Stimulated activated CD4-positive, alpha-beta T cell treated with anti-CD3 and anti-CD28 coated beads, Interleukin-15, amount 100 ng/mL, for 48 hours (primary cell): ENCODE measurements at places on chromosomes 6 and 20.

DNA sequence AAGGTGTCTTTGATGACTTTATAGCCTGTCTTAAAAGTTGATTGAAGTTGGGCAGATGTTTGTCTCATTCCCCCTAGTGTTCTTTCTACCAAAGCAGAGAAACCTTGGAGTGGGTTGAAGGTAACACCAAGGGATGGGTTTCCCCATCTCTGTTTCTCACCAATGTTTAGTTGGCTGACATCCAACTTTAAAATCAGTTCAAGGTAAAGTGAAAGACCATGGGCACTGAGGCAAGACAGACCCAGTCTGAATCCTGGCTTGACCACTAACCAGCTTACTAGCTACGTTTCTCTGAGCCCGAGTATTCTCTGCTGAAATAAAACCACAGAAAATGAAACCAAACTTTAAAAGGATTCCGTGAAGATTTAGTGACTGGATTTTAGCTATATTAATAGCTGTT, 258.9 kb downstream of the KIF16B start:
- no peak for DNase-seq

DNA sequence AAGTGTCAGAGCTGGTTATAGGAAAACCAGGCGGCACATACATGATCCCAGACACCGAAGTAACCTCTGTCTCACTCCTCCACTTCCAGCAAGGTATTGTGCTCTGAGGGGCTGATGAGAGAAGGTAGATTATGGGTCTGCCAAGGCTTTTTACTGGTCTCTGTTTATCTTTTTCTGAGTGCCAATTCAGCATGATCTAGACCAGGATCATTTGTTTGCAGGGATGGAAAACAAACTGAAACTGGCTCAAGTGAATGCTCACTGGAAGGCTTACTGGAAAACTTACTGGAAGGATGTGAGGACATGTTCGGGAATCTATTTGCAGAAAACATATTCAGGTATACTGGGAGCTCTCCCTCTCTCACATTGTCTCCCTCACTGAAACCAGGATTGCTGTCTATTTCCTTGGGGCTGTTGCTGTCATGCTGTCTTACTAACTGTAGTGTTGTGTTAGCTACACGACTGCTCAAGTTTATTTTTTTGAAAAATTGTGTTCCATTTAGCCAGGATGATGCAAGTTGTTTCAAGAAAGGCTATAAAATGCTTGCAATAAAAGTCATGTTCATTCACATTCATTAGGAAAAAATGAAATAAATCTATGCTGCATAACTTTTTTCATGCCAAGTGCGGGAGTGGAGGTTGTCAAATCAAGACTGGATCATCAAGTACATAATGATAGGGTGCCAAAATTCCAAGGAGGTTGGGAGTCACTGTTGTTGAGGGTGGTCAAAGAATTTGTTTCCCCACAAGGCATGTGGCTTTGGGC, 37.0 kb downstream of the KLHL31 start:
- DNase-seq: no peak

DNA sequence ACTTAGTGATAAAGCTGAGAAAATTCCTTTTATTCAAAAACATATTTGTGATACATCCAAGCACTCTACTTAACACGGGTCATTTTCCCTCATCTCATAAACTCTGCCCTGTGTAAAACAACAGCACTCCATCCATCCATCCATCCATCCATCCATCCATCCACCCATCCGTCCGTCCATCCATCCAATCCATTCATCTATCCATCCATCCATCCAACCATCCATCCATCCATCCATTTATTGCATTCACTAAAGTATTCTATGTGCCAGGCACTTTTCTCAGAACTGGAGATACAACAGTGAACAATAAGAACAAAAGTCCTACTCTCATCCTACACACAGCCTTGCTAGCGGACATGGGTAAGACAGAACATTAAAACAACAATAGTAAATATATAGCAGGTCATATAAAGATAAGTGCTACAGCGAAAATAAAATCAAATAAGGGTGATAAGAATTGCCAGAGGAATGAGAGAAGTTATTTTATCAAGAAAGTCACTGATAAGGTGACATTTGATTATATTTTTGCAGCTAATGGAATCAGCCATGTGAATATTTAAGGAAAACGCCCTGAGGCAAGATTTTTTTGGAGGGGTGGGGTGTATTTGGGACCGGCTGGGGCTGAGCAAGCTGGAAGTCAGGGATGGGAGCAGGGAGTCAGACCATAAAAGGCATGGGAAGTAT, 78.2 kb downstream of the ADAT2 start:
- DNase-seq: no peak

DNA sequence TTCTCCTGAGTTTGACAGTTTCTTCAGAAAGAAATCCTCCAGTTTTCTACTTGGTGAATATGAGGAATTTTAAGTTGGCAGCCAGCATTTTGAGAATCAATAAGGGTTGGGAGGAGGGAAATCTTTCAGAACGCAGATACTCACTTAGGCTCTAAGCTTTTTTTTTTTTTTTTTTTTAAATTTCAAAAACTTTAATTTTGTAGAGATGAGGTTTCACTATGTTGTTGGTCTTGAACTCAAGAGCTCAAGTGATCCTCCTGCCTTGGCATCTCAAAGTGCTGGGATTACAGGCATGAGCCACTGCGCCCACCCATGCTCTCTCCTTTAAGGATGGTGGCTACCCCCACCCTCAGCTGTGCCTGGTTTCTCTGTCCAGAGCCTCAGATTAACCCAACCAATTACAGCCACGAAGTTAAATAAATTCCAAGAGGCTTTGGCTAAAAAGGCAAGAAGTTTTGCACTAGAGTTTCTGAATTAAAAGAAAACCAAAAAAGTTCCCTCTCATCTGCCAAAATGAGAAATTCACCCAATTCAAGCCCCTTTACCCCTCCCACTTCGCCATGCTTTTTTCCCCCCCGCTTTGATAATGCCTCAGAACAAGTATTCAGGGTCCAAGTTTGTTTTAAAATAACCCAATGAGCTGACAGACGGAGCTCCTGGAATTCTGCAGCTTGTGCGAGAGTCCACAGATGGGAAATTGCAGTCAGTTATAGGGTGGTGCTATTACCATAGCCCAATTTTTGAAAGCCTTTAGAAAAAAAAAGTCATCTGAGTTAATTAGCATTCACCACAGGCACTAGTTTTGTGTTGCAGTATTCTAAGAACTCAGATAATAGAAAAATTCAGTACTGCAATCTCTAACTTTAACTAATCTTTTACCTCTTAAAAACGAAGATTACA, 94.3 kb upstream of the BEND3 start:
- DNase-seq: no peak

- DNase-seq: peak; percentile 64
Measured at GRCh38 chr6:30325873-30326525, 728 bp upstream of the TRIM39 start.

- DNase-seq: no peak
Measured at GRCh38 chr20:10992731-10993130, 318.9 kb upstream of the JAG1 start.

DNA sequence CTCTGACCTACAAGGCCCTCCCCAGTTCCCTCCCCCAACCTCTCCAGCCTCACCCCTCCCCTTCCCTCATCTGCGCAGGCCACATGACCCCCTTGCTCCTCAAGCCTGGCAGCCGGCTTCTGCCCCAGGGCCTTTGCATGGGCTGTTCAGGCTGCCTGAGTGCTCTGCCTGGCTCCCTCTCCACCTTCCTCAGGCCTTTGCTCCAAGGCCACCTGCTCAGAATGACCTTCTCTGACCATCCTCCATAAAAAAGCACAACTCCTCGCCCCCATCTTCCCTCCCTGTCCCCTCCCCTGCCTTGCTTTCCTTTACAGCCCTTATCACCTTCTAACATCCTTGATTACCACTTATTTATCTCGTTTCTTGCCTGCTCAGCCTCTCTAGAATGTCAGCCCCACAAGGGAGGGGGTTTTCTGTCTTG, 38.7 kb downstream of the SPDEF start:
- DNase-seq: no peak

- DNase-seq: no peak
Measured at GRCh38 chr20:7031222-7031621, 263.7 kb downstream of the BMP2 start.

GRCh38 chr6:138657065-138657425, 116.5 kb upstream of the CCDC28A start:
- no peak for DNase-seq

- DNase-seq: no peak
Measured at GRCh38 chr6:63389191-63389844, 69.5 kb upstream of the LGSN start.

GRCh38 chr6:109282756-109283155, 99.5 kb downstream of the CD164 start:
- DNase-seq: no peak

GRCh38 chr6:3057063-3057770, 11.1 kb upstream of the RIPK1 start:
- DNase-seq: no peak

GRCh38 chr6:49549691-49550491, 577 bp upstream of the C6orf141 start:
- DNase-seq: no peak

DNA sequence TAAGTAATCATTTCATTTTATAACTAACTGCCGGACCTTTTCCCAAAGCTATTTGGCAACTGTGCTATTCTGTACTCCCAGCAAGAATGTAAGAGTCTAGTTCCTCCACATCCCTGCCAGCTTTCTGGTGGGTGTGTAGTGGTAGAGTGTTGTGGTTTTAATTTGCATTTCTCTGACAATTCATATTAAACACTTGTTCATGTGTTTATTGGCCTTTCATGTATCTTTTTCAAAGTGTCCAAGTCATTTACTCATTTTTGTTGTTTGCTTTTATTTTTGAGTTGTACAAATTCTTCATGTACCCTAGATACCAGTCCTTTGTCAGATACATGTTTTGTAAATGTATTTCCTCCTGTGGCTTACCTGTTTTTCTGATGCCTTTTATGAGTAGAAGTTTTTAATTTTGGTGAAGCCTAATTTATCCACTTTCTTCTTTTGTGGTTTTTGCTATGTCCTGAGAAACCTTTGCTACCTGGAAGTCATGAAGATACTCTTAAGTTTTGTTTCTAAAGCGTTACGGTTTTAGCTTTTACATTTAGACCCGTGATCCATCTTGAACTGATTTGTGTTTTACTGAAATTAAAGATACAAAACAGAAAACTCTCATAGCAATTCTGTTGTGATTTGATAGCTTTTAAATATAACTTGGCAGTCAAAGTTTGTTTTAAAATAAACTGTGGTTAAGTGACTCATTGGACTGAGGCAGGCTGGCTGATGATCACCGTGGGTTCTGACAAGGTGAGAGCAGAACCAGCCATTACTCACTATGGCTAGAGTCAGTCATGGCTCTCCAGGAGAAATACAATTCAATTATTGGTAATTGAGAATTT, 8.0 kb downstream of the MYLIP start:
- DNase-seq: peak; percentile 44

GRCh38 chr6:161747506-161747905, 473.6 kb upstream of the AGPAT4 start:
- DNase-seq: no peak

DNA sequence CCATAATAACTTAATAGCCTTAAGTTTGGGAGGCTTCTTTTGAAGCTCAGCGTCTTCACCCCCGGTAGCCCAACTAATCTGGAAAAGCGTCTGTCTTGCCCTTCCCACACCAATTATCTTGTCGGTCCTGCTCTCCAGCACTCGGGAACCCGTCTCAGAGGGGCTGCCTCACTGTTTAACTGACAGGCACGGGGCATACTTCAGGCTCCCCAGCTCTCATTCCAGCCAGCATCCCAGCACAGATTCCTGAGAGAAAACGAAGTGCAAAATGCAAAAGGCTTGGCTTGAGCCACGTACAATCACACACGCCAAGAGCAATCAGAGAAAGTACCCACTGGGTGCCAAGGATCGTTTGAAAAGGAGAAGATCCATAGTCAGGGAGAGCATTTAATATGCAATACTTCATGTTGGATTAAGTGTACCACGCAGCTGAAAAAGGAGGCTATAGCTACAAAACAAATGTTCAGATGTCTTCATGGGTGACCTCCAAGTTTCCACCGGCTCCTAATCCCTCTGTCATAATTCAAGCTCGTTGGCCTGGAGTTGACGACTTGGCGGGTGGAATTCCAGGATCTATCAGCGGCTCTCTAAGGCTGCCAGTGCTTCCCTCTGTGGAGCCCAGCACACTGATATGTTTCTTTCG, 53.7 kb upstream of the STX16 start:
- DNase-seq: no peak

DNA sequence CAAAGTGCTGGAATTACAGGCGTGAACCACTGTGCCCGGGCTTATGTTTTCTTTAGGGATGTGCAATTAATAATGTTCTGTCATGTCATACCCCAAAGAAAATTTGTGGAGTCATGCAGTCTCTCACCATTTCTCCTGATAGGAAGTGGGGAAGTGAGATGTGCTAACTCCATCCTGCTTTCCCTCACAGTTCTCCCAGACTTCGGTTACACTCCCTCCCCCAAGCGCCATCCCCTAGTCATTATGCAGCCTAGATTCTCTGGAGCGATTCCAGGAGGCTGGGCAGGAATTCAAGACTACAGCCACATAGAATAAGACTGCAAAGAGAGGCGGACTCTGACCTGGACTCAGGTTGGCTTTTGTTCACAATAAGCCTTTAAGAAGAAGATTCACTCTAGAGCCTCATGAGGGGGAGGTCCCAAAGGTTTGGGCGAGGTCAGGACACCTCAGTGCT, 271.4 kb downstream of the ALDH8A1 start:
- DNase-seq: no peak

DNA sequence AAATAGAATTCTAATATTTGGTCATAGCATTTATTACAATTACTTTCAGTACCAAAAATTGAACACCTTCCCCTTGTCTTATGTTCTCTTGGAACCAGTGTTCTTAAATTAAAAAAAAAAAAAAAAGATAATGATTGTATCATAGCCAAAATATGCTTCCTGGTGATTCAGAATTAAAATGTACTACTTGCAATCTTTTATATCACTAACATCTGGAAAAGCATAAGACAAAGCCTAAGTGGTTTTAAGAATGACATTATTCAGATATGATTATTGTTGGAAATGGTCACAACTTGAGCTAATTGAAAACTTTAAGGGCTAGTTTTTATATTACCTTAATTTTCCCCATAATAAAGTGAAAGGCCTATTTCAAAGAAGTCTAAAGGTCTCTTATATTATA, 493.3 kb upstream of the MARCKS start:
- DNase-seq: no peak

GRCh38 chr6:27517928-27518787, 45.3 kb upstream of the ZNF184 start:
- no peak for DNase-seq

GRCh38 chr20:24407151-24407550, 62.3 kb upstream of the SYNDIG1 start:
- no peak for DNase-seq

DNA sequence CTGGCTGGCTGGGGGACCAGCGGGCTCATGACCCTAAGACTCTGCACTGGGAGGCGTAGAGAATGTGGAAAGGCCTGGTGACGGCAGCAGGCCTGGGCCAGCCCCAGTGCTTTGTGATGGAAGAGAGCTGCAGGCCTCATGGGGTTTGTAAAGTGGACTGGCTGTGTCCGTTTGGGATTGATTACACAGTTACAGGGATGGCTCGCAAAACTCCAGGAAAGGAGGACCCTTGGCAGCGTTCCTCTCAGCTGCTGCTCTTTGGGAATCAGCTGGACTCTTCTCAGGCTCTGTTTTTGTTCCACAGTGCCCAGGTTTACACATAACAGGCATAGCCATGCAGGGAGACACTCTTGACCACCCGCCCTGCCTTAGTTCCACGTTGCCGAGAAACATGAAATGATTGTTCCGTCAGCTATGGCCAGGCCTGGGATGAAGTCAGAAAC, 89.0 kb downstream of the SLX4IP start:
- DNase-seq: no peak

- DNase-seq: no peak
Measured at GRCh38 chr6:130547723-130548122, 181.9 kb downstream of the TMEM200A start.

GRCh38 chr6:50891290-50891689, 72.6 kb downstream of the TFAP2B start:
- no peak for DNase-seq
